ENCODE measurements at places on chromosomes 5 and 9.

GRCh38 chr9:14827805-14828204, 82.4 kb downstream of the FREM1 start:
- no peak for DNase-seq

GRCh38 chr5:159059722-159060121, 40.0 kb downstream of the EBF1 start:
- no peak for DNase-seq

- DNase-seq = no peak
These were observed 363.3 kb upstream of the GRIN3A start for GRCh38 chr9:102101723-102102122.

- DNase-seq = no peak
These were observed 13.2 kb downstream of the MACIR start for GRCh38 chr5:103271570-103272289.

- no peak for DNase-seq
These were observed 1461.4 kb upstream of the CDH9 start for GRCh38 chr5:28499766-28500290.

DNA sequence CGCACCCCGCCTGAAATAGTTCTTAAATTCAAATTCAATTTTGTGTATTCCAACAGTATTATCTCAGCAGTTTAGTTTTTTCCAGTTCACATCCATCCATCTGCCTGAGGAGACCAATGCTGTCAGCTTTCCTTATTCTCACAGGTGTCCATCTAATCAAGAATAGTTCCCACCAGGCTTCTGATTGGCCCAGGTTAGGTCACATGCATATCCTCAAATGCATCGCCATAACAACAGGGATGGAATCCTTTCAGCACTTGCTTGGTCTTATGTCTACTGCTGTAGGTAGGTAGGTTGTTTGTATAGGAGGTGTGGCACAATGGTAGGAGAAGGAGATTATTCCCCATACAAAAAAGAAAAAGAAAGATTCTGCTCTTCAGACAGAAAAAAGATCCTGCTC, 91.2 kb downstream of the UBE2R2 start:
- no peak for DNase-seq

DNA sequence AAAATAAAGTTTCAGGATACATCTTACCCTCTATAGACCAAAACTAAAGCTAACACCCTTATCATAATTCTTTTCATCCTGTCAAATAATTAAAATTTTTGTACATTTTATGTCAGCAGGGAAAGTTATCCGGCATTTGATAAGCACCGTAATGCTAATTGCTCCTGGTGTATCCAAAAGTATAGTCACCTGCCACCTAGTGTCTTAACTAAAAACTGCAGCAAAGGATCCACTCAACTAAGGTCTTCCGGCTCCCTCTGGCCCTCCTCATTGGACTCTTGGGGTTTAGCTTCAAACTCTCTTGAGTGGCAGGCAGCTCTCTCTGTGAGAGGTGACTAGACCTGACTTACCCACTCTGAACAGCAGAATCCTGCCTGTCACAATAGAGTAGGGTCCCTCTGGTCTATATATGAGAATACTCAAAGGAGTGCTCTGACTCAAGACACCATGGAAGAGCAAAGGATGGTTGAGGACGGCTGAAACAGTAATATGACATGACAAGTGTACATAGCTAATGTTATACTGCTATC, 60.4 kb upstream of the CAST start:
- DNase-seq = peak; percentile 49

DNA sequence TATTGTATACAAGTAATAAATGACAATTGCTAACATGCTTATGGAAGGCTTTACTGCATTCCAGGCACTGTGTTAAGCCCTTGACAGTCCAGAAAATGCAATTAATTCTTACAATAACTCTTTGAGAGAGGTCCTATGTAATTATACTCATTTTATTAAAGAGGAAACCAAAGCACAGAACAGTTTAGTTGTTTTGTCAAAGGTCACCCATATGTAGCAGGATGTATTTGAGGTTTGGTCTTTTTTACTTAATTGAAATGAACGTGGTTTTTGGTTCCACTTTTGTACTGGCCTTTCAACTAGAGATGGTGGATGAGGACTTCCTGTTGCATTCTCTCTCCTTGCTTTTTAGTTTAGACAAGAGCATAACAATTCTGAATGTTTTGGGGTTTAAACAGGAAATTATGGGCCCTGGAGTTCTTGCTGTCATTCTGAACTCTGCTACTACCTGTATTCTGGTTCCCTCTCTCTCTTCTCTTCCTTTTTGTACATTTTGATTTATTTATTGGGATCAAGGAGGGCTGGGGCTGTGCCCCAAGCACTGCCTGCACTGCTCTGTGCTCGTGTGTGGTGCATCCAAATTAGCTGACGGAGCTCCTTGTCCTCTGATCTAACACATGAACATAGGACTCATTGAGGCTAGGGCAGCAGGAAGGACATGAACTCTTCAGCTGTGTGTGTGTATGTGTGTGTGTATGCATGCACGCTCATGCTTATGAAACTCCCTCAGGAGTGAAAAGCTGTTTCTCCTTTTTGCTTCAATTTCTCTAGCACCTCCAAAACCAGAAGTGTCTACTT, 47.4 kb downstream of the SLC28A3 start:
- DNase-seq = no peak

DNA sequence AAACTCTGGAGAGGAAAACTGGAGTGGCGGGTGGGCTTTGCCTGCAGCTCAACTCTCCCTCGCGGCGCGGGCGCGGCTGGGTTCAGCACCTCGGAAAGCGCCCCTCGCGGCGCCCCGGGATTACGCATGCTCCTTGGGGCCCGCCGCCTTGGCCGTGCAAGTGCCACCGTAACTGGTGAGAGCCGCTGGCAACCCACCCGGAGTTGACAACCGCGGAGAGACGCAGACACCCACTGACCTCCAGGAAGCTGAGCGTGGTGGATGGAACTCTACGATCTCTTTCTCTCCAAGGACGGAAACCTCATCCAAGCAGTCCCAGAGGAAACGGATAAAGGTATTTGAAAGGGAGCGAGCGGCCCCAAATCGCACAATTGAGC, 194 bp upstream of the RXFP3 start:
- peak; percentile 80 for DNase-seq

DNA sequence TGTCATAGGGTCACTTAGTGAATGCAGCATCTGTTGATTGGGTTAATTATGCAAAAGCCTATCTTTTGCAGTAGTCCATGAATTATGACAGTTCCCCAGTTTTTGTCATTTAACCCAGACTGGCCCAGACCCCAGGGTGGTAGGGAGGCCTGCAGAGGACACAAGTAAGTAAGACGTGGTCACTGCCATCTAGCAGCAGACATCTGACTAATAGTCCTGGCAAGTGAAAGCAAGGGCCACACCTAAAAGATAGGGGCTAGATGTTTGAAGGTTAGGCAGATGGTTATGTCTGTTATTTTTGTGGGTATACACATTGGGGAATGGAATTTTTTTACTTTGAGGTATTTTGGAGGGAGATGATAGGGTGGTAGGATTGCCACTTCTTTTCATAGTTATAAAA, 48.0 kb downstream of the RAB14 start:
- DNase-seq = no peak

DNA sequence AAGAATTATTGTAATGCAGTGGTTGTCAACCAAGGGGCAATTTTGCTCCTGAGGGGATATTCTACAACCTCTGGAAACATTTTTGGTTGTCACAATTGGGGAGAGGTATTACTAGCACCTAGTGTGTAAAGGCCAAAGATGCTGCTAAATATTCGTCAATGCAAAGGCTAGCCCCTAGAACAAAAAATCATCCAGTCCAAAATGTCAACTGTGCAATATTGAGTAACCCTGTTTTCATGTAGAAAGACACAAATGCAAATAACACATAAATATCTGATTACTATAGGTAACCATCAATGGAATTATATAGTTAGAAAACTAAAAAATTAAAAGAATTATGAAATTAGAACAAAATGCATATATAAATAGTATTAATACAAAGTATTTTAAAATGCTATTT, 26.1 kb downstream of the RNF145 start:
- DNase-seq = no peak

- no peak for DNase-seq
These were observed 685.1 kb upstream of the DMAC1 start for GRCh38 chr9:8484597-8485191.

DNA sequence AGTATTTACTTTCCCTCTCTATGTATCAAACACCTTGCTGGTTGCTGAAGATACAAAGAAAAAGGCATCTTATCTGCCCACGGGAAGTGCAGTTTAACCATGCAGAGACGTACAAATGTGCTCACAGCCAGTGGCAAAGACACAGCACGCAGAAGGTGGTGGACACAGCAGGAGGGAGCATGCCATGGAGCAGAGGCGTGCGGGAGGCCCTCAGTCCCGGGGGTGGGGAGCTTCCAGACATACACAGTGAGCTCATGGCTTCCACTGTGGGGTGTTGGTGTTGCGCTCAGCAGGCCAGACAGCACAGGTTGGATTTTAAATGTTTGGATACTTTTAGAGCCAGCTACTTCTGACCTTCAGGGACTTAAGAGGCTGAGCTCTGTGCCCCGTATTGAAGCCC, 8.8 kb upstream of the BARX1 start:
- DNase-seq = no peak

DNA sequence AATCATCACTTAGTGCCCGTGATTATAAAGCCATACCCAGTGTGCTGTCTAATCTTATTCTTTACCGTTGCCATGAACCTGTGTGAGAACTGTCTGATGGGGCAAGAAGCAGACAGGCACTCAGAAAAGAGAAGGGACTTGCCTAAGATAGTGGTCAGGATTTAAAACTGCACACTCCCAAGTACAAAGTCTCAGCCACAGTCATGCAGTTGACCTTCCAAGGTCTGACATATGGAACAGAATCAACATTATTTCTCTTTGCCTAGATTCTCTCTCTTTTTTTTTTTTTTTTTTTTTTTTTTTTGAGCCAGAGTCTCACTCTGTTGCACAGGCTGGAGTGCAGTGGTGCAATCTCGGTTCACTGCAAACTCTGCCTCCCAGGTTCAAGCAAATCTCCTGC, 1.9 kb upstream of the PPP2CA start:
- DNase-seq = no peak

- DNase-seq = no peak
These were observed 64.5 kb upstream of the SLC30A5 start for GRCh38 chr5:69029292-69029691.

DNA sequence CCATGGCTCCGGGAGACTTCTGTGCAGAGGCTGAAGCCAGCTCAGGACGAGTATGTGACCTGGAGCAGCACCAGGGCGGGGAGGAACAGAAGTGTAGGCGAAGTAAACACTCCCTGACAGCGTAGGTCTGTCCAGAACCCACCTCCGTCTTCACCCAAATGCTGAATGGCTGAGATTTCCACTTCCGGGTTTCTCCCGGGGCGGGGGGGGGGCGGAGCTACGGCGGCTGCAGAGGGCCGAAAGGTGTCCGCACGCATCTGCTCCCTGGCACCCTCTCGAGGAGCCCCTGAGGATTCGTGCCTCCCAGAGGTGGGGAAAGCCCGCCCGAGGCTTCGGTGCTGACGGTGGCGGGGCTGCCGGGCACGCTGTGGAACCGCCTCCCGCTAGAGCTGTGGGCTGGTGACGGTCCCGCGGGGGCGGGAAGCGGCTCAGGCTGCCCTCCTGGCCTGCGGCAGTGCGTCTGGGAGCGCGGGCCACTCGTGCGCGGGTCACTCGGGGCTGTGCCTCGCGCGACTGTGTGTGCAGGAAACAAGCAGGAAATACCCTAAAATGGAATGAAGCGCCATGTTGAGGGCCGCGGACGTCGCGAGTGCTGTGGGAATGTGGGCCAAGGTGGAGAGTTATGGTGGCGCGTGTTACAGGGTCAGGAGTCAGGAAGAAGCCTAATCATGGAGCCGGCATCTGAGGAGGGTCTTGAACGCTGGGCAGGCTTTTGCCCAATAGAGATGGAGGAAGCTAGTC, 1425.4 kb downstream of the FOXD4L5 start:
- peak; percentile 75 for DNase-seq

DNA sequence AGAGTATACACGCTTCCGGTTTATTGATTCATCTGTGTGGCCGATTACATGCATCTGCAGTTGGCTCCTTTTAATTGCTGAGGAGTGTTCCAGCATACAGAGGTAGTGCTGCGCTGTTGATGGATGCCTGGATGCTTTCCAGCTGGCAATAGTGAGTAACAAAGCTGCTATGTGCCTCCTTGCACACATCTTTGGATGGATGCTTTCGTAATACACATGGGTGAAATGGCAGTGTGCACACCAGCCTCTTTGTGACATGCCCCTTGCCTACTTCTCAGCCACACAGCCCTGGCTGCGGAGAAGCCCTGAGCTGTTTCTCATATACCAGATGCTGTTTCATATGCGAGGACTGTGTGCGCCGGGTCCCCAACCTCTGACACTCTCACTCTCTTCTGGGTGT, 151.0 kb downstream of the GADD45G start:
- DNase-seq = no peak

DNA sequence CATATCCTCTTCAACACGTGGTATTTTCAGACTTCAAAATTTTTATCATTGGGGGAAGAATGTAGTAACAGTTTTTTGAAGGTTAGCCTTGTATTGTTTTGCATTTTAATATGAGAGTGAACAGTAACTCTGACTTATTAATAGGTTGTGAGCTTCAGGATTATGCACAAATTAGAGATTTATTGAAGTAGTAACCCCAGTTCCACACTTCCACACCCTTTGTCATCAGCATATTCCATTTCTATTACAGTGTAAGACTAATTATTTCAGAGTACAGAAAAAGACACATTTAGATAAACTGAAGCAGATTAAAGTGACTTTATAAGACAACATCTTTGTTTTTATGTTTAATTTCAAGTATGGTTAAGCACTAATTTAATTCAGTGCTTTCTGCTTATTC, 105.7 kb downstream of the CDC42SE2 start:
- DNase-seq = no peak

DNA sequence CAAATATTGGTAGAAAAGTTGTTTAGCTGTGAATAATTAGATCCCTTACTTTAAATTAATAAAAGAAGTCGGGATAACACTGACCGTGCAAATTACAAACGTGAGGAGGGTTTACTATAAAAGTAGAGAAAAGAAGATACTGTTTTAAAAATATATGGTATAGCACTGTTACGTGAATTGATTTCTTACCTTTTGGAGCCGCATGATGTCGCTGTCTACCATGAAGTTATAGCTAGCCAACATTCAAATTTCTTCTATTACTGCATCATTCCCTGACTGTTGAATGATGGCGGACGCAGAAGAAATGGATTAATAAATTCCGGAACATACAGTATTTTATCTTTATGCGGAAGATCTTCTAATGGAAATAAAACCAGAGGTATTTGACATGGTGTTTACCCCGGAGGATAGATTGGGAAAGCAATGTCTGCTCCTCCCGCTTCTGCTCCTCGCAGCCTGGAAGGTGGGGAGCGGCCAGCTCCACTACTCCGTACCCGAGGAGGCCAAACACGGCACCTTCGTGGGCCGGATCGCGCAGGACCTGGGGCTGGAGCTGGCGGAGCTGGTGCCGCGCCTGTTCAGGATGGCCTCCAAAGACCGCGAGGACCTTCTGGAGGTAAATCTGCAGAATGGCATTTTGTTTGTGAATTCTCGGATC, at the start of gene PCDHA6:
PCDHA6 (plus strand) TSS at position 257 of the 658 bp plus-strand sequence; CDS start at position 389, 132 bp downstream.
- DNase-seq = no peak

All from ELF-1 (cell line).